ENCODE measurements at places on chromosomes 3 and 15.

- DNase-seq, result no peak
Observed at GRCh38 chr3:47385796-47386195, 5.0 kb downstream of the PTPN23 start.

DNA sequence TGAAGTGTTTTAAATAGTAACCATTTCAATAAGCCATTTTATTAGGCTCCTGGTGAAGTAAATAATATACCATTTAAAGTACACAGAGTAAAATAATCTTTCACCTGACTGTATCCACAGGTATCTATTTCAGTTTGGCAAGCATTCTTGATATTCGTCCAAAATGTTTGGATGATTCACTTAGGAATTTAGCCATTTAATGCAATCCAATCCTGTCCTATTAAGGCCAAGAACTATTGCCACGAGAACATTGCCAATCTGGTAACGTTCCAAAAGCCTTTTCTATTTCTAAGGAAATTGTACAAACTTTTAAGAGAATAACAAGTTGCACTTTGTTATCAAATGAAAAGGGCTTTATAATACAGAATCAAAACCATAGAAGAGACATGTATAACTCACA, 209.8 kb upstream of the THRB start:
- DNase-seq, result no peak

GRCh38 chr3:124149771-124150170, 157.8 kb upstream of the ROPN1 start:
- DNase-seq, result no peak

DNA sequence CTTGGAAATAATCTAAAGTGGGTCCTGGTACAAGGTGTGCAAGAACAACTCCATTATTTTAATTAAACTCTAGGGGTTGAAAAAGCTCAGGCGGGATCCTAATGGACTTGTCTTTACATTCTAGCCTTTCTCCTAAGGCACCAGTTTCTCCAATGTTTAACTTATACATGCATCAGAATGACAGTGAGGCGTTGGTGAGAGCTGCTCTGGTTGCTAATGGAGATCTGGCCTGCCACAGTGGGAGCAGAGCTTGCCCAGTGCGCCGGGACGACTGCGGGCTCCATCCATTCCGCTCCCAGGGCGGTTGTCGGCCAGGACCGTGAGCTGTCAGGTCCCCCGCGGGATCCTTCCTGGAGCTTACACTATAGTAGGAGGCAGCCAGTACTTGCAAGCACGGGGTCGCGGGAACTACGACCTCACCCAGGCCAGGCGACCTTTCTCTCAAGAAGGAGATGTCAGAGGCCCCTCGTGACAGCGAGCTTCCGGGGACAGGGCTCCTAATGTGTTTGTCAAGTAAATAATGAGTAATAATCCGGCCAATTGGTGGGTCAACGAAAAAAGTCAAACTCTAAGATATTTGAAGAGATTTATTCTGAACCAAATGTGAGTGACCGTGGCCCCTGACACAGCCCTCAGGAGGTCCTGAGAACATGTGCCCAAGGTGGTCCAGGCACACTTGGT, 991 bp upstream of the HIGD1A start:
- DNase-seq, result no peak

GRCh38 chr3:157285141-157285540, 125.2 kb upstream of the CCNL1 start:
- no peak for DNase-seq

GRCh38 chr3:136192831-136193230, 3.3 kb downstream of the MSL2 start:
- no peak for DNase-seq

DNA sequence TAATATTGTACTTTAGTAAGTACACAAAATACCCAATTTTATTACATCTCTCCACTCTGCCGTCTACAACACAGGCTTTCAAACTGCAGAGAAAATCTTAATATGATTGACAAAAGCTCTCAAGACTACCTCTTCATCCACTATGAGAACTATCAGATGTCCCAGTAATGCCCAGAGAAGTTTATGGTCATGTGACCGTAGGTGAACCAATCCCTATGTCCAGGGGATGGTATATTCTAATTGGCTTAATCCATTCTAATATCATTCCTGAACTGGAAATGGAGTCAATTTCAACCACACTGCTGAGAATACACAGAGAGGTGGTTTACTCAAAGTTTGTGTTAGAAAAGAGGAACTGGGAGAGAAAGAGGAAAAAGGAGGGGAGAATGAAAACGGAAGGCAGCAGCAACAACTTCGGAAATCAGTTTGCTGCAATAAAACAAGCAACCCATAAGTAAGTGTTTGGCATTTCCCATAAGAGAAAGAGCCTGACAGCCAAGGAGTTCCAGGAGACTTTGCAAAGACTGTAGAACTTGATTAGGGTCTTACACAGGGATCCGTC, 7.3 kb downstream of the SST start:
- DNase-seq, result peak; percentile 7

GRCh38 chr3:122508135-122508914, 6.4 kb downstream of the KPNA1 start:
- DNase-seq, result peak; percentile 14

- DNase-seq, result no peak
Observed at GRCh38 chr3:57142411-57142723, 22.8 kb downstream of the IL17RD start.

- DNase-seq, result no peak
Observed at GRCh38 chr3:8595695-8596115, 48.9 kb downstream of the SSUH2 start.

GRCh38 chr3:35744419-35744818, 105.1 kb downstream of the ARPP21 start:
- DNase-seq, result no peak

GRCh38 chr3:2934541-2934940, 175.6 kb downstream of the IL5RA start:
- DNase-seq, result no peak

- DNase-seq, result no peak
Observed at GRCh38 chr15:65368302-65369211, 9.2 kb downstream of the IGDCC3 start.

GRCh38 chr15:42504631-42505030, 9.2 kb downstream of the SNAP23 start:
- DNase-seq, result no peak

Data from CD4-positive, alpha-beta T cell treated with Interleukin-4 for 4 hours (primary cell).